GM12865 (cell line): ENCODE measurements at places on chromosomes 7 and 10.

DNA sequence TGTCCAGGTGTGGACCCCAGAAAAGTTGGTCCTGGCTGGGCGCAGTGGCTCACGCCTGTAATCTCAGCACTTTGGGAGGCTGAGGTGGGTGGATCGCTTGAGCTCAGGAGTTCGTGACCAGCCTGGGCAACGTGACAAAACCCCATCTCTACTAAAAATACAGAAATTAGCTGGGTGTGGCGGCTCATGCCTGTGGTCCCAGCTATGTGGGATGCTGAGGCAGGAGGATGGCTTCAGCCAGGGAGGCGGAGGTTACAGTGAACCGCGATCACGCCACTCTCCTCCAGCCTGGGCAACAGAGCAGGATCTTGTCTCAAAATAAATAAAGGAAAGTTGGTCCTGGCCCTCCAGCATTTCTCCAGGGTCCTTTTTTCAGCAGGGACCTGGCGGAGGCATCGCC is 1.4 kb downstream of the NUDT1 start:
- no peak for DNase-seq

DNA sequence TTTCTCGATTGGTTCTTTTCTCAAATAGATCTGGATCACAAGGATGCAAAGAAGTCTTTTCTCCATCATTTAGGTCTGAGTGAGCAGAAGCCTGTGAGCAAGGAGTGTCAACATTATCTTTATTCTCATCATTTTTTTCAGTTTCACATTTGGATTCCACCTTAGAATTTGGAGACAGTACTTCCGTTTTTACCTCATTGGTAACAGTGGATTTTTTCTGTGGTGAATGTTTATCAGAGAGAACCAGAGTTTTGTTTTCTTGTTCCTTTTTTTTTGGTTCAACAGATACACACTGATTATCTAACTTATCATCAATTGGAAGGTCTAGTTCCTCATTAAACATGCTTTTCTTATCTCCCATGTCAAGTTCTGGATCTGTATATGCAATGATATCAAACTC is 151.3 kb downstream of the GALNT11 start:
- peak; percentile 7 for DNase-seq

GRCh38 chr10:8417631-8418030 is 363.1 kb downstream of the GATA3 start:
- DNase-seq = no peak

DNA sequence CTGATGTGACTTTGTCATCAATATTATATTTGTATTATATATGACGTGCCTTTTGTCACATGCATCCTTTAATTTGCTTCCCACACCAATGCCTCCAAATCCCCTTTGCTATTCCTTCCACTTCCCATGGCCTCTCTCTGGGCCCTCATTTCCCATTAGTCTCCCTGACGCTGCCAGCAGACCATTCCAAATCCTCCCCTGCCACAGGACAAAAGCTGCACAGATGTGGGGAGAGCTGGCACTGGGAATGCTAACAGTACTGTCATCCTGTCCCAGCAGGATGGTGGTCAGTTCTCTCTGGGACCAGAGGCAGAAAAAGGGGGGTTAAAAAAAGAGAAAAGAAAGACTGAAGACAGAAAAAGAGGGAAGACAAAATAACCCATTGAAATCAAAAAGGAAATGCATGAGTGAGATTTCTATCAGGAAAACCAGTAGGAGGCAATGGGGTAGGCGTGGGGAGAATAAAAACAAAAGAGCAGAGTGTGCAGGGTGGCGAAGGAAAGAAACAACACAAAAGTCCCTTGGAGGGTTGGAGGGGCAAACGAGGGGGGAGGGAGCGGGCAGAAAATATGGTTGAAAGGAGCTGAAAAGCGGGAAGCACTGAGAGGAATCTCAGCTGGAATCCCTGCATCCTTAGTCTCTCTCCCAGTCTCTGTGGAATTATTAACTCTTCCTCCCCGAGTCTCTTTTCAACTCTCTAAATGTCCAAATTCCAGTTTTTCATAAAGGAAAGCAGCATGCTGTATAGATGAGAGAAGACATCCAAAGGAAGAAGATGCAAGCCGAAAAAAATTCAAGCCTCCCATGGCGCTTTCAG is 59.2 kb upstream of the PTN start:
- no peak for DNase-seq

- no peak for DNase-seq
Measured at GRCh38 chr10:16952080-16952479, 134.9 kb upstream of the RSU1 start.

DNA sequence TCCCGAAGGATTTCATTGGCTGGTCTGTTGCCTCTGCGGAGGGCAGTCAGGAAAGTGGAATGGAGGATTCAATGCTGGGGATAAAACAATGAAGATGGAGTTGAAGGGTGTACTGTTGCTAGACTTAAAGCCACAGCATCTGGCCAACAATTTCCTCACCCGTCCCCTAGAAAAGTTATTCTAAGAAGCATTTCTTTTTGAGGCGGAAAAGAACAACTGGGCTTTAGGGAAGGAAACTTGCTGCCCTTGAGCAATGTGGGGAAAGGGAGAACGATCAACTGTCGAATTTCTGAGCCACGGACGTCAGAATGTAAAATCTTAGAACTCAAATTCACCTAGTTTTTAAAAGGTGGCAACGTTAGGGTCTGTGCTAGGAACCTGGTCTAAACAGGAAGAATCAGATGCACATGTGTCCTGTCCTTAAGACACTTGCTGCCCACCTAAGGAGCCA is 664 bp downstream of the FMC1 start:
- DNase-seq = peak; percentile 19

- DNase-seq = peak; percentile 94
Measured at GRCh38 chr10:133309100-133309719, 496 bp downstream of the ZNF511 start.

DNA sequence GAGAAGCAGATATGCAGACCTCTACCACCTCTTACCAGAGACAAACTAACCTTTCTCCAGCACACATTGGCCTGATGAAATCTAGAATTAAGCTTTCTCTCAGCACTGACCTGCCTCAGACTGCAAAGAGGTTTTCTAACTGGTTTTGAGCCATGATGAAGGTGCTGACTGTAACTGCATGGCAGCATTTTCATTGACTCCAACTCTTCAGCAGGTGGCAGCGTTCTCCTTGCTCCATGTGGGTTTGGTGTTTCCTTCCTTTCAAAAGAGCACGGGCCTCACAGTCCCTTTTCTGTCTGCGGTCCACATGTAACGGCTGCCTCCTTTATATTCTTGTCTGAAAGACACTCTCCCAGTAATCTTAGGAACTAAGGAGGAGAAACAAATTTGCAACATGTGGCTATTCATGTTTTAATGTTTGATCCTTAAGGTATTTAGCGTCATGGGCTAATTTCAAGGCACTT is 12.6 kb downstream of the KLLN start:
- DNase-seq = peak; percentile 64

DNA sequence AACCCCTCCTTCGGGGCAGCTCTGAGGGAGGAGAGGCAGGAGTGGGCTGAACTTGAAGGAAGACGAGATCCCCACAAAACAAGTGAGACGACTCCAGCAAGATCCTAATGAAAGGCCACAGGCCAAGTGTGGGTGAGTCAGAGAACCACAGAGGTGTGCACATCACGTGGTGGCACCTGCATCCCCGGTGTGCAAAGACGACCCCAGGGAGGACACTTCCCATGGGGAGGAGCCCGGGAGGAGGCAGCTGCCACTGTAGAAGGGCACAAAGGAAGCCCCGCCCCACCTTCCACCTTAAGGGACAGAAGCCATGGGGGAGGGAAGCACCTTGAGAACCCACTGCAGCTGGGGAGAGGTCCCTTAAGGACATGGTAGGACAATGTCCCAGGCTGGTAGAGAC is 45.7 kb downstream of the ESYT2 start:
- DNase-seq = no peak

DNA sequence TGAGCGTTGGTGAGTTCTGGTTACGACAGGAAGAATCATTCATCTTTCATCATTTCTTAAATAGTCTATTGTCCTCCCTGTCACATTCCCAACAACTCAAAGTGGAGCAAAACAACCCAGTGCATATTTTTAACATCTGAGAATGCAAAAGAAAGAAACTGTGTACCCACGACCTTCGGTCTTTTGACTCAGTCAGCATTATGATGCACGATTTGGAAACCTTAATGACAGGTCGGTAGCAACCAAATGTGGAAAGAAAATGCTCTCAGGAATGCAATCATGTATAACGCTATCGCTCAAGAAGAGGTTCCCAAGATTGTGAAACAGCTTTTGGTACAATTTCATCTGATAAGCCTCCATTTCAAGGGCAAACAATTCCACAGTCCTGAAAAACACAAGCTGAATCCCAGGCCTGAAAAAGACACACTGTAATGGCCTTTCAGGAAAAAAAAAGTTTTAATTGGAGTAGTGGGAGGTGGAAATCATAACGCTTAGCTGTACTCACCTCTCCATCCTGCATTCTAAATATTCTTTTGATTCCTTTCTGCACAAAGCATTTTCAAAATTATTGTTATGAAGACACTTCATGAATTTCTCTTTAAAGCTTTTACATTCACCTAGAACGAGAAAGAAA is 2.6 kb downstream of the COX19 start:
- DNase-seq = no peak

- no peak for DNase-seq
Measured at GRCh38 chr7:150567871-150568301, 696 bp downstream of the GIMAP4 start.

DNA sequence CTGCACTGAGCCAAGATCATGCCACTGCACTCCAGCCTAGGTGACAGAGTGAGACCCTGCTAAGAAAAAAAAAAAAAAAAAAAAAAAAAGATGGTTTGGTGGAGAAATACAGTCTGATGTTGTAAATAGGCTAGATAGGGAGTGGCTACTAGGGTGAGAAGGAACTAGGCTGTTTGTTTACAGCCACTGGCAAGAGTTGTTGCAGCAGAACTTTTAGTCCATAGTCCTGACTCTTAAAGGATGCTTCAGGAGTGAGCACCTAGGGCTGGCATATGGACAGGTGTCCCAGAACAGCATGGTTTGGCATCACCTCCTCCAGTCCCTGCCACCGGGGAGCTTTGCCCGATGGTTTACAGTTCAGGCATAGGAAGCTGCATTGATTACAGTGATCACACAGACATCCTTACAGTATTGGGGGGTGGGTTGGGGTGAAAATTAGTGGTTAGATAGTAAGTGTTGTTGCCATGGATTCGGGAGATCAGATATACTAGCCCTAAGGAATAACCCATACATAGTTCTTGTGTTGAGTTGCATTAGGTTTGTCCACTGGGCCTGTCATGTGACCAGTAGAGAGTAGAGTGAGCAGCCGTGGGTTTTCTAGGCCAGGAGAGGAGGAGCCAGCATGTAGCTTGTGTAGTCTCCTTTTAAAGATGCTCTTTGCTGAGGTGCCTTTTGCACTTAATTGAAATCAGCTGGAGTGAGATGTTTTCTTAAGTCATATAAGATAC is 35.9 kb downstream of the ZRANB1 start:
- DNase-seq = no peak

- DNase-seq = no peak
Measured at GRCh38 chr7:149809215-149809614, 29.0 kb upstream of the ZNF862 start.

DNA sequence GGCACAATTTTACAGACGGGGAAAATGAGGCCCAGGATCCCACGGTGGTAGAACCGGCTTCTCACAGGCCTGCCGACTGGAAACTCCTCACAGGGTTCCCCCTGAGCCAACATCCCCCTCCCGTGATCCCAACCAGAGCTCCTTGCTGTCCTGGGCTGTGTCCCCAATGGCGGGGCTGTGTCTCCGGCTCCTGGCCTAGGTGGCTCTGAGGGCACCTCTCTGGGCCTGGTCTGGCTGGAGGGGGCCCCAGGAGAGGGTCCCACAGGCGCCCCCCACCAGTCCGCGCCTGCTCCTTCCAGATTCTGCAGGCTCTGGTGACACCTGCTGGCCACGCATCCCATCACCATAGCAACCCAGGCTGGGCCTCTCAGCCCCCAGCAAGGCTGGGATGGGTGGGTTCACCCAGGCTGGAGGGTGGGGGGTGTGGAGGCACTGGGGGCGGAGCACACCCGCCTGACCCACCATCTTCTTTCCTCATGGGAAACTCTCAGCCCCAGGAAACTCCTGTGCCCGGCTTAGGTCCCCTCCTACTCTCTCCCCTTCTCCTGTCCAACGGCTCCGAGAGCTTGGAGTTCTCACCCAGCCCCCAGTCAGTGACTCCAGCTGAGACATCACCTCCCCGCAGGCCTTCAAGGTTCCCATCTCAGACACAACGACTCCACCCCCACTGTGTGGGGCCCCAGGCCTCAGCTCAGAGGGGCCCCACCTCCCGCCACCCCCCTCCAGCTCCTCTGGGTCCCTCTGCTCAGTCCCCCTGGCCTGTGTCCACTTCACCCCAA is 27.1 kb upstream of the TNRC18 start:
- peak; percentile 29 for DNase-seq

GRCh38 chr7:140206616-140207389 is 30.0 kb upstream of the KDM7A start:
- DNase-seq = no peak

- no peak for DNase-seq
Measured at GRCh38 chr7:155145477-155146255, 75.5 kb downstream of the HTR5A start.

DNA sequence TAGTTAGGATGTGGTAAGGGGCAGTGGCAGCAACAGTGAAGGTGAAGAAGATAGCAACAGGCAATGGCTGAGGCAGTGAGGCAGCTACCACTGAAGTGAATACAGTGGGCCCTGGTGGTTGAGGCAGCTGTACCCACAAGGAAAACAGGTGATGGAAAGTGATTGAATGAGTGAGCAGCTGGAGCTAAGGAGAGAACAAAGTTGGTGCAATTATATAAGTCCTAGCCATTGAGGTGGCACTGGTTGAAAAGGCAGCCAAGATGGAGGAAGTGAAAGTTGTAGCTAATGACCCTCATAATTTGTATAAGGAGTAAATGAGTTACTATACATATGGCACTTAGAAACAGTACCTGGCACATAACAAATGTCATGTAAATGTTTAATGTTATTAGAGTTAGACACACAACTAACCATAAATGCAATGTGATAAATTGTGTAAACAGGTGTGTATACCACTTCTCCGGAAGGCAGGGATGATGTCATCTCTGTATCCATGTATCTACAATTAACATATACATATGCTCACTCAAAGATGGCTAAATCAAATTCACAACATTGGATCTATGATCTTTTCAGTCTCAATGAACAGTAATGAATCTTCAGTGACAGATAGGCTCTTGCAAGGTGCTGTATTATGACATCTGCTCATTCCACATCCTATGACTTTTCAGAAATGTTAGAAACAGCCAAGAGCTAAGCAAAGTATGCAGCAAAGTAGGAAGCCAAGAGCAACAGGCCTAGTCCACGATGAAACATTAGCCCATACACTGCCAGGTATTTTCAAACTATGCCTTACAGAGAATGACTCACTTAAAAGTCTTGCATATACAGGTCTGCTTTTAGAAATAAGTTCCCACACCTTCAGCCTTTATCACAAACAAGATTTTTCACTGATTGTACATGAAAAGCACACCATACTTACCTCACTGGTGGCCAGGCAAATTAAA is 10.7 kb downstream of the XPNPEP1 start:
- DNase-seq = peak; percentile 50

- DNase-seq = no peak
Measured at GRCh38 chr10:129530581-129530980, 63.5 kb downstream of the MGMT start.

- DNase-seq = peak; percentile 51
Measured at GRCh38 chr10:14048930-14049613, 281.7 kb downstream of the FRMD4A start.

GRCh38 chr10:56653289-56653688 is 292.2 kb upstream of the ZWINT start:
- DNase-seq = no peak

GRCh38 chr7:28069807-28070206 is 110.8 kb downstream of the JAZF1 start:
- DNase-seq = no peak
